Chondrocyte (in vitro differentiated cells): ENCODE measurements at places on chromosomes 4 and X.

GRCh38 chr4:36904823-36905222 is 339.7 kb upstream of the NWD2 start:
- H3K27me3 ChIP-seq: no peaks in the 10 kb centered on the region
- no peak overlapping the region for H3K27ac ChIP-seq
- no peak for DNase-seq
- no peaks in the 10 kb centered on the region for H3K4me1 ChIP-seq
- H3K4me3 ChIP-seq: no peak overlapping the region

DNA sequence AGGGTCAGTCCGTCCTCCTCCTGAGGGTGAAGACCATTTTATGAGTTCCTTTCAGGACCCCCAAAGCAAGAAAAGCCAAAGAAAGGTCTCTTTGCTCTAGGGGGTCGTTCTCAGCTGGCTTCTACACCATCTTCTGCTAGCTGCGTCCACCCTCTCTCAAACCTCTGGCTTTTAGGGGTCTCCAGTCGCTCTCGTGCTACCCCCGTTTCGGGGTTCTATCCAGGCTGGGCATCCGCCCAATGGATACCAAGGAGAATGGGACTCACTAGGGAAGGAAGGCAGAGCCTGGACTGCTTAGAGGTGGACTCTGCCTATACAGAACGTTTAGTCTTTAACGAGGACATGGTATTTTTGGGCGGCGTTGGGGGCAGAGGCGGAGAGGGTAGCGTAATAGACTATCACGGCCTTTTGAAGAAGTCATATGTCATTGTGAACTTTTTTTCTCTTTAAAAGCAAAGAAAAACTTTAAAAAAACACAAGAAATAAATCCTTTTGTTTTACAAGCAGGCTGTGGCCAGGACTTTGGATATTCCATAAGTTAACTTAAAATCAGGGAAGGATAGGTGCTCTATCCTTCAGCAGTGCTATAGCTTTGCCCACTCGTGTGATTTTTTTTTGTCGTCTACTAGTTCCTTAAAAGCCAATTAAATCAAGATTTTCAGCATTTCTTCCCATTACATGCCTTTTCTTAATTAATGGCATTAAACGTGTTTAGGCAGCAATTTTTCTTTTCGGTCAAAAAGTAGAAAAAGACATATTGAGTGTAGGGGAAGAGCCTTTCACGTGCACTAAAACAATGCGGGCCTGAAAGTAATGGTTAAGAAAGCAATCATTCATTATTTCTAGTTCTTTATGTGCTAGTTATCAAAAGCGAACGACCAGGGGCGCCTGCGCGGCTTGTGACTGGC is 7.2 kb upstream of the PITX2 start:
- no peak overlapping the region for H3K27ac ChIP-seq
- no peak overlapping the region for H3K4me3 ChIP-seq
- peaks cover 12% of the 10 kb centered on the region for H3K36me3 ChIP-seq
- DNase-seq: no peak
- peaks cover 88% of the 10 kb centered on the region for H3K27me3 ChIP-seq

DNA sequence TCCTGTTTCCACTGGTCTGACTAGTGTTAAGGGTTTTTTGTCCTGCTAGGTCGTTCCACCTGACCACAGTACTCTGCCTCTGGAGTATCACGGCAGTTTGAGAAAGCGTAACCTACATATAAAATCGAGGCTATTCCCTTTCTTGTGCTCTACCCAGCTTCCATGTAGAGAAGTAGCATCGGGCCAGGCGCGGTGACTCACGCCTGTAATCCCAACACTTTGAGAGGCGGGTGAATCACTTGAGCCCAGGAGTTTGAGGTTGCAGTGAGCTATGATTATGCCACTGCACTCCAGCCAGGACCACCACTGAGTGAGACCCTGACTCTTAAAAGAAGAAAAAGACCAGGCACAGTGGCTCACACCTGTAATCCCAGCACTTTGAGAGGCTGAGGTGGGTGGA is 7.5 kb downstream of the PPEF1 start:
- H3K27me3 ChIP-seq: no peaks in the 10 kb centered on the region
- no peak overlapping the region for H3K4me3 ChIP-seq
- DNase-seq: no peak
- no peaks in the 10 kb centered on the region for H3K4me1 ChIP-seq

DNA sequence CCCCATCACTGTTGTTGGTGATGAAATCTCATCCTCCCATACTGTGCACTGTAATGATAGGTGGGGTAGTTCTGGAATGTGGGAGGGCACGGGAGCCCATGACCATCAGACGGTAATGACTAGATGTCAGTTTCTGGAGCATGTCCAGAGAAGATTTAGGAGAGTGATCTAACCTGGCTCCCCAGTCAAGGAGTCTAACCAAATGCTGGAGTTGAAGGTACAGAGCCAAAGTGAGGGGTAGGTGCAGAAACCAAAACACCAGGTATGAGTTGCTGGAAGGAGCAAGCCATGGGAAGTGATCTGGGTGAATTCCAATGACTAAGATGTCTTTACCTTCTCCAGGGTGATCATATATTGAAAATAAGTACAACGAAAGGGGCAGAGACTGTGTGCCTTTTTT is 296.9 kb downstream of the INPP4B start:
- no peak for DNase-seq
- peaks cover 29% of the 10 kb centered on the region for H3K4me1 ChIP-seq
- no peak overlapping the region for H3K4me3 ChIP-seq

DNA sequence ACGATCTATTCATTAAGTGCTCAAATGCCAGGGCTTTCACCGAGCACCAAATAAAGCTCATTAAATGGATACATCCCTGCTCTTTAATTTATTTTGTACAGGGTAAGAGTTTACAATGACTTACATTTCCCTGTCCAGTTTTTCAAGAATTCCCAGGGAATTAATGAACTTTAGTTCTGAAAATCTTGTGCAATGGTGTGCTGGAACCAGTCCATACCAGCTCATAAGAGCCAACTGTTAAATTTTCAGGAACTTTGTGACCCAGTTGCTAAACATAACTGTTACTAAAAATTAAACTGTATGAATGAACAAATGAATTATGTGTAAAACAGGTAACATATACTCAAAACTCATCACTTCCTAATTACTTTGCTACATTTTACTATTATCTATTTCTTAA is 191.7 kb upstream of the RASGEF1B start:
- H3K4me3 ChIP-seq: no peak overlapping the region
- no peak overlapping the region for H3K27ac ChIP-seq
- DNase-seq: no peak

GRCh38 chr4:77449171-77449570 is 156.4 kb upstream of the CXCL13 start:
- DNase-seq: no peak
- no peak overlapping the region for H3K27ac ChIP-seq
- H3K4me1 ChIP-seq: no peaks in the 10 kb centered on the region
- H3K27me3 ChIP-seq: peaks cover 27% of the 10 kb centered on the region
- H3K36me3 ChIP-seq: no peaks in the 10 kb centered on the region

DNA sequence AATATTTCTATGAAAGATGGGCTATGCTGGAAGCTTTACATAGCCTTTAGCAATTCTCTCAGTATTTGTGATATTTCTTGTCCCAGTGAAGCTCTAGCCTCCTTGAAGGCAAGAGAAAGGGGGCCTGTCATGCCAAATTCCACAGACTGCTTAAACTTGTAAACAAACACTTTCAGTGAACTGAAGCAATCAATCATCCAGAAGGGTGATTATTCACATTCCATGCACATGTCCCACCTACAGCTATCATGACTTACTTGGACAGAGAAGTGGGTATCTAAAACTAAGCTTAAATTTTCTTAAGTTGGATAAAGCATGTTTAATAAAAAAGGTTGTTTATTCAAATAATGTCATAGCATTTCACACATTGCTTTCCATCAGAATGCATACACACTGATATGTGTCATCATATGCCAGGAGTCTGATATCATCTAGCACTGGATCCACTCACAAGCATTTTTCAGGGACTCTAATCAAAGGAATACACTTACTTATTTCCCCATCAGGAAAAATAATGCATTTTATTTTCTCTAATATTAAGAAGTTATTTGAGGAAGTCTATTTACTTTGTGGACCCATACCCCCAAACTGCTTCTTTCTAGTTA is 1.2 kb upstream of the FSTL5 start:
- no peaks in the 10 kb centered on the region for H3K36me3 ChIP-seq
- DNase-seq: no peak
- H3K27me3 ChIP-seq: peaks cover 24% of the 10 kb centered on the region
- H3K4me3 ChIP-seq: no peak overlapping the region
- no peak overlapping the region for H3K27ac ChIP-seq
